Activated T-helper 2 cell treated with anti-CD3 and anti-CD28 coated beads, Interferon-gamma antibody, Interleukin-2, Interleukin-4, amounts not matched to agents 10 μg/mL and 5 μg/mL and 100 μg/mL, durations not matched to agents 14 hours and 24 hours and 36 hours (primary cell): ENCODE measurements at places on chromosomes 2 and 18.
A peak's percentile ranks its signal among the peaks of the same experiment; 100 is the strongest.

GRCh38 chr2:170332676-170333402 is 154.9 kb downstream of the MYO3B start:
- no peak for DNase-seq
- H3K4me3 ChIP-seq: no peak overlapping the region
- no peak overlapping the region for H3K27ac ChIP-seq
- peaks cover 20% of the 10 kb centered on the region for H3K4me1 ChIP-seq
- no peaks in the 10 kb centered on the region for H3K36me3 ChIP-seq

GRCh38 chr2:237143676-237144440 is 58.2 kb downstream of the COPS8 start:
- H3K27me3 ChIP-seq: no peaks in the 10 kb centered on the region
- H3K4me3 ChIP-seq: no peak overlapping the region
- DNase-seq: no peak
- H3K27ac ChIP-seq: no peak overlapping the region

DNA sequence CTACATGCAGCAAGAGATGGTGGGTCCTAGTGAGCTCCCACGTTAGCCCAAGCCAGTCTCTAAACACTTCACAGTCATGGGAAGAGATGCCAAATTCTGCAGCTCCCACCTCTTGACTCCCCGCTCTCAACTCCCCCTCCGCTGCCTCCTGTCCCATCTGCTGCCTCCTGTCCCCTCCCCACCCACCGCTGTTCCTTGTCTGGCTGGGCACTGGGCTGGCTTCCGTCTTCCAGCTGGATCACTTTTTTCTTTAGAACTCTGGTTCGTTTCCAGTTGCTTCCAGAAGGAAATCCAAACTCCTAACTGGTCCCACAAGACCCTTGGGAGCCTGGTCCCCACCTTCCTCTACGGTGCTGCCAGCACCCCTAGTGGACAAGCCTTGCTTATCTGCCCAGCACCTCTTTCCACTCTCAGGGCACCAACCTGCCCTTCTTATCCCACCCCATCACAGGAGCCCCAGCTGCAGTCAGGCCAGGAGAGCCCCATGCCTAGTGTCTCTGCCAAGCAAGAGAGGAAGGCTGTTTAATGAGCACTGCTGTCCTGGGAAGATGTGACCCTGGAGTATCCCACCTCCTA is 12.1 kb upstream of the TWIST2 start:
- no peak overlapping the region for H3K4me3 ChIP-seq
- DNase-seq: no peak
- H3K4me1 ChIP-seq: no peaks in the 10 kb centered on the region
- H3K36me3 ChIP-seq: no peaks in the 10 kb centered on the region
- H3K27ac ChIP-seq: no peak overlapping the region

GRCh38 chr2:182541268-182541667 is 114.4 kb upstream of the PDE1A start:
- H3K4me1 ChIP-seq: no peaks in the 10 kb centered on the region
- no peaks in the 10 kb centered on the region for H3K36me3 ChIP-seq
- H3K27ac ChIP-seq: no peak overlapping the region
- H3K27me3 ChIP-seq: no peaks in the 10 kb centered on the region

- H3K27me3 ChIP-seq: no peaks in the 10 kb centered on the region
- H3K27ac ChIP-seq: no peak overlapping the region
- H3K36me3 ChIP-seq: no peaks in the 10 kb centered on the region
- H3K4me1 ChIP-seq: no peaks in the 10 kb centered on the region
Measured at GRCh38 chr2:80454628-80455027, 150.1 kb upstream of the LRRTM1 start.

DNA sequence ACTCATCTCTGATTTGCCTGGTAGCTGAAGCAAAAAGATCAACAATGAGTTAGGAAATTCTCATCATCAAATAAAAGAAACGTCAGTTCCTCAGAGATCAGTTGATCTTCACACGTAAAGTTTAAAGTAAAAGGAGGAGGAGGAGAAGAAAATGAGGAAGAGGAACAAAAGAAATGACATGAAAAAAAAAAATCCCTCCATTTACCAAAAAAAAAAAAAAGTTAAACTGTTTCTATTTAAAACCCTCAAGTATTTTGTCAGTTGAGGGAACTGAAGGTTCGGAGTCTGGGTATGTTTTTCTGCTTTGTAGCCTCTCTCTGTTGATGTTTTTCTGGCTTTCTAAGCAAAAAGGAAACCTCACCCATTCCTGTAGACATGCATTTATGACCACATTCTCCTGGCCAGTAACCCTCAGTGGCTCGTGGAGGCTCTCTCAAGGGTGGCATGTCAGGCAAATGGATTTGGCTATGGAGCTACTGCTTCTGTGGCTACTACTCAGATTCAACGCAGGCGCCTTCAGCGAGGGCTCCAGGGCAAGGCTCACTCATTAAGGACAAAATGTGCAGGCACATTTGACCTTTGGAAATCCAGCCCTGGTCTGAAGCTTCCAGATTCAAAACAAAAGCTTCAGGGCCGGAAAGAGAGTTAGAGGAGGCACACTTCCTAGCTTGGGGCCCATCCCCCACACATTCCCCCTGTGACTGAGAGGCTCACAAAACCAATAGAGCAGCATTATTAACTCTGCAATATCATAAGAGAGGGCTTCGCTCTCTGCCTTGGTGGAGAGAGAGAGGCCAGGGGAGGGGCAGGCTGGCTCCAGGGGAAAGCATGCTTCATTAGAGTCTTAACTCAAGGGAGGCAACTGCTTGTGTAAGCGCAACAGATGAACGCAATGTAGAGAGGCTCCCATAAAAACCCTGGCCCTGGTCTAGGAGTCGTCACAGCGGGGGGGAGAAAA is 22.3 kb downstream of the KLF7 start:
- H3K36me3 ChIP-seq: peaks cover 50% of the 10 kb centered on the region
- peak; percentile 61 for DNase-seq
- no peaks in the 10 kb centered on the region for H3K27me3 ChIP-seq
- H3K4me1 ChIP-seq: peaks cover 51% of the 10 kb centered on the region
- peak overlapping the region; percentile 89 for H3K27ac ChIP-seq
